SK-N-DZ (cell line): ENCODE measurements at places on chromosomes 11 and 22.
A peak's percentile ranks its signal among the peaks of the same experiment; 100 is the strongest.

DNA sequence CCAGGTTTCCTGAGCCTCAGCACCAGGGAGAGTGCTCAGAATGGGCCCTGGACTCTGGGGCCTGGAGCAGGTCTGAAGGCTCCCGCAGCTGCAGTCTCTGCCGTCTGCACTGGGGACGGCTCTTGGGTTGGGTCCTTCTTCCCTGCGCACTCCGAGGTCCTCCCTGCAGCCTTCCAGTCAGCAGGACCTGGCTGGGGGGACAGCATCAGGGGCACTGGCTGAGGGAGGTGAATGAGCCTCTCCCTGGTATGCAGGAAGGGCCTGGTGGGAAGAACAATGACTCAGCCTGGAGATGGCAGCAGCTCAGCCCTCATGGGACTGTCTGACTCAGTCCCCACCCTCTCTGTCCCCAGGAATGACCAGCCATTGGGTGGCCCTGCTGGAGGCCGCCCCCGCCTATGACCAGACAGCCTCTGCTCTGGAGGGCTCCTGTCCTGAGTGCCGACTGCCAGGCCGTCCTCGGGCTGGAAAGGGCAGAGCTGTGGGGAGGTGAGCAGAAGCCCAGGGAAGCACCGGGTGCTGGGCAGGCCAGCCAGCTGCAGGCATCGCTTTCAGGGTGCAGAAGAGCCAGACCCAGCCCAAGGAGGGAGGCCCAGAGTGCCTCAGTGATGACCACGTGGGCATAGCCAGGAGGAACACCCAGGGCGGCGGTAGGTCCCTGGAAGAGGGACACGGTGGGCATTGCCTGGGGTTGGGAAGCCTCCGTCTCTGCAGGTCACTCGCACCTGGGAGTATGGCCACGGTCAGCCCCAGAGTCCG, 455.0 kb downstream of the BRD1 start:
- peak; percentile 25 for DNase-seq

DNA sequence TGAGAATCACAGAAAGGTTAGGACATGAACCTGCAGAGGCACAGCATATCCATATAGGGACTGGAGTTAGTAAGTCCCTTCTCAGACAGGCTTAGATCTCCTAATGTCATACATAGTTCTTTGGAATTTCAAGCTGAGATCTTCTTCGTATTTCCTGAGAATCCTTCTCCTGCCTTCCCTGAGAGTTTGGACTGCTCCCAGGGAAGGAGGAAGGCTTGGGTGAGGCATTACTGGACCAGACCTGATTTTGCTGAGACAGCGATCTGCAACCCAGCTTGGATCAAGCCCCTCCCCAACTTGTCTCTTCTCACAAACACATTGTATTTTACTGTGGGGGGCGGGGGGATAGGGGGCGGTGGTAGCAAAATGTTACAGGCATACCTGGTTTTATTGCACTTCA, 108.5 kb downstream of the TSPAN18 start:
- DNase-seq: no peak

DNA sequence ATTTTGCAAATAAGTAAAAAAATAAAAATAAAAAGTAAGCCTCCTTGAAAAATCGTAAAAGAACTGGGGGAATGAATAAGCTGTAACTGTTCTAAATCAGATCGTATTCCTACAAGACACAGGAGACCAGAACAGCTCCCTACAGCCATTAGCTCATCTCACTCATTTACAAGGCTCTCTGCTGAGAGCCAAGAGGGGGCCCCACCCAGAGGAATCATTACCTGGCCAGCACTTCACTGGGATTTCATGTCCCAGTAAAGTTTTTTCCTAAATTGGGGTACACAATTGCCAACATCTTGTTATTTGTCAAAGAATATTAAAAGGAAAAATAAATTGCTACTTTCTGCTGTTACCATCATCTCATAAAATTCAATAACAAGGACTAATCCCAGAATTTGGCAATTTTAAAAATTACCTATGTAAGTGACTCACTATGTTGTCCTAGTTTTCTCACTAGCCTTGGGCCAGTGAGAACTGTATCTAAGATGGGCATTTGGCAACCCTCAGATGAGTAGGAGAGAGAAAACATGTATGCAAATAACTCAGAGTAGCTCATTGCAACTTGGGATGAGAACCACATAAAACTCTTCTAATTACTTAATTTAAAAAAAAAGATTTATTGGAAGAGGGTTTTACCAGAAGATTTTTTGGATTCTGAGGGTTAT, 18.4 kb upstream of the SMTN start:
- no peak for DNase-seq

DNA sequence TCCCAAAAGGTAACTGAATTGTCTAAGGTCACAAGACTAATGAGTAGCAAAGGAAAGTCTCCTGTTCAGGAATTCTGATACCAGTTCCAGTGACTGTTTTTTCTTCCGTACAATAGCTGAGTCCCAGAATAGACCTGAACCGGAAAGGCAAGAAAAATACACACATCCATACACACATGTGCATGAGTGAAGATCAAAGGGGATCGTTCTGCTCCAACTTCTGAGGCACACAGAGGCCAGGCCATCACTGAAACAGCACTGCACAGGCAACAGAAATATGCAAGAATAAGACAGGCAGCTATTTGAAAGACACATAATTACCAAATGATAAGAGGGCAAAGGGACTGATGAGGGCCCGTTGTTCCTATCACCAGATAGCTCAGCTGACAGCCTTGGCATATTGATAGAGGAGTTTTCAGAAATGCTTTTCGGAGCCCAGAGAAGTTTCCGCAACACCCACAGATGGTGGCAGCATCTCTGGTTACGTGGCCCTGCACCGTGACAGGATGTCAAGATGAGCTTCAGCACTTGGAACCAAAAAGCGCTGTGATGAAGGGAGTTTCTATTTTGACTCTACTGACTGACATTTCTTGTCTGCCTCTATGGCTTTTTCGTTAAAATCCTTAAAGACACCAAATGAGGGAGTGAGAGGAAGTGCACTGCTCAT, 280.6 kb downstream of the LARGE1 start:
- no peak for DNase-seq

DNA sequence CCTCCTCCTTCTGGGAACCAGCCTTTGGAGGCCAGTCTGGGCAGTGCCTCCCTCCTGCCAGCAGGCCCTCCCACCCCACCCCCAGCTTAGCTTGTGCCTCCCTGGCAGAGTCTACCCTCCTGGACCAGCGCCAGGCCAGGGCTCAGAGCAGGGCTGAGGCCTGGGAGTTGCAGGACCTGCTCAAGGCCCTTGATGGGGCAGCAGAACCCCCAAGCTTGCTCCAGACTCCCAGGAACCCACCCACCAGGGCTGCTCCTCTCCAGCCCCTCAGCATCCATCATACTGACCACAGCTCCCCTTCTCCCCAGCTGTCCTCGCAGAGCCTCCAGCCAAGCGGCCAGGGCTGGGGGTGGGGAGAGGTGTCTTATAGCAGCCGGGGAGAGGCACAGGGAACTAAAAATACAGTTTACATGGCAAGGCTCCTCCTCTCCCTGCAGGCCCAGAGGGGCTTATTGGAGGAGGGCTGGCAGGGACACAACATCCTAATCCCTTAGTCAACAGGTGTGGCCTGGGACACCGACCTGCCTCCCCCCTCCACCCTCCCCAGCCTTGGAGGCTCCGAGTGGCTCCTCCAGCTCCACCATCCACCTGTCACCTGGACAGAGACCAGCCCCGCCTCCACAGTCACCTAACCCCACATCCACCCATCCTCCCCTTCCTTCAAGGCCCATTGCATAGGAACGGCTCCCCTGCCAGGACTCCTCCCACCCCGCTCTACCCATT, 5.2 kb upstream of the MB start:
- no peak for DNase-seq

DNA sequence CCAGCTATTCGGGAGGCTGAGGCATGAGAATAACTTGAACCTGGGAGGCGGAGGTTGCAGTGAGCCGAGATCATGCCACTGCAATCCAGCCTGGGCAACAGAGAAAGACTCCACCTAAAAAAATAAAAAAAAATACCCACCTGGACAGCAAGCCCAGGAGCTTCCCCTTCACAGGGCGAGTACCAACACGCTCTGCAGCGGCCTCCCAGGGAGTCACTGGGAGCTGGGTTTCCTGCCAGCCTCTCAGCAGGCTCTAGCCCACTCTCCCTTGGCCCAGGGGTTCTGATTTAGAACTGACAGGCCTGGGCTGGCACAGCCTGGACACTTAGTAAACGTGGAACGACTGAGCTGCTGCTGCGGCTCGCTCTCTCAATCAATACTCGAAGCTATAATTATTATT, 2.0 kb upstream of the CABP7 start:
- DNase-seq: no peak

- peak; percentile 96 for DNase-seq
These were observed at the start of gene TM7SF2 for GRCh38 chr11:65111744-65112545. TSS of gene TM7SF2 (plus strand) at chr11:65111872. CDS start at chr11:65112016, 144 bp downstream.

- no peak for DNase-seq
These were observed 33.5 kb upstream of the FCHSD2 start for GRCh38 chr11:73175551-73176144.
